ENCODE measurements at places on chromosomes 12 and 14.
A peak's percentile ranks its signal among the peaks of the same experiment; 100 is the strongest.

GRCh38 chr12:65826353-65827171 lies 2.3 kb downstream of the HMGA2 start:
- DNase-seq = no peak

- DNase-seq = no peak
Measured at GRCh38 chr14:93082576-93083001, 33.1 kb downstream of the ITPK1 start.

GRCh38 chr12:7450667-7451066 lies 6.7 kb upstream of the CD163L1 start:
- DNase-seq = no peak

- DNase-seq = no peak
Measured at GRCh38 chr12:98172801-98173200, 342.6 kb upstream of the TMPO start.

DNA sequence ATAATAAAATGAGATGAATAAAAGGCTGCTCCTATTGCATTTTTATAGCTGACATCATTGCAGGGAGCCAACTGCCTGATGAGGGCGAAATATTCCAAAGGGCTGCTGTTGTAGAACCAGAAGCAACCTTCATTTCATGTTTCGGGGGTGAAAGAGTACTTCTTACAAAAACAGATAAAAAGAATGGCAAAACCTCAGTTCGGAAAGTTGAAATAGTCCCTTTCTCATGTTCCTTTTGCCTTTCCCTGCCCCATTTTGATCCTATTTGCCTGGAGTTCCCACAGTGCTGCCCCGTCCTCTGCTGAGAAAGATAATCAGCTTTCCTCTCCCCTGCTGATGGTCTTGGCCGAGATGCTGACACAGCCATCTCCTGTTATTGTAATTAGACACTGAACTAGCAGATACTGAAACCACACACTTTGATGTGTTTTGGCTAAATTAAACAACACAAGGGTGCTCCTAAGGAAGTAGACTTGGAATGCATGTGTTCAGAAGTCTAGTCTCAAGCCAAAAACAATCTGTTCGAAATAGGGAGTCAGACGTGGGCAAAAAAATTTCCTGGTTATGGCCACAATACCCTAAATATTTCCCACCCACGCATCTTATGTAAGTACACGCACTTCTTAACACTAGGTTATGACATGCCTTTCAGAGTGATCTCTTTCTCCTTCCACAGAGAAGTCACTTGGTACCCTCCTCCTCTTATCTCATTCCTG lies 117.2 kb downstream of the PPM1H start:
- no peak for DNase-seq

DNA sequence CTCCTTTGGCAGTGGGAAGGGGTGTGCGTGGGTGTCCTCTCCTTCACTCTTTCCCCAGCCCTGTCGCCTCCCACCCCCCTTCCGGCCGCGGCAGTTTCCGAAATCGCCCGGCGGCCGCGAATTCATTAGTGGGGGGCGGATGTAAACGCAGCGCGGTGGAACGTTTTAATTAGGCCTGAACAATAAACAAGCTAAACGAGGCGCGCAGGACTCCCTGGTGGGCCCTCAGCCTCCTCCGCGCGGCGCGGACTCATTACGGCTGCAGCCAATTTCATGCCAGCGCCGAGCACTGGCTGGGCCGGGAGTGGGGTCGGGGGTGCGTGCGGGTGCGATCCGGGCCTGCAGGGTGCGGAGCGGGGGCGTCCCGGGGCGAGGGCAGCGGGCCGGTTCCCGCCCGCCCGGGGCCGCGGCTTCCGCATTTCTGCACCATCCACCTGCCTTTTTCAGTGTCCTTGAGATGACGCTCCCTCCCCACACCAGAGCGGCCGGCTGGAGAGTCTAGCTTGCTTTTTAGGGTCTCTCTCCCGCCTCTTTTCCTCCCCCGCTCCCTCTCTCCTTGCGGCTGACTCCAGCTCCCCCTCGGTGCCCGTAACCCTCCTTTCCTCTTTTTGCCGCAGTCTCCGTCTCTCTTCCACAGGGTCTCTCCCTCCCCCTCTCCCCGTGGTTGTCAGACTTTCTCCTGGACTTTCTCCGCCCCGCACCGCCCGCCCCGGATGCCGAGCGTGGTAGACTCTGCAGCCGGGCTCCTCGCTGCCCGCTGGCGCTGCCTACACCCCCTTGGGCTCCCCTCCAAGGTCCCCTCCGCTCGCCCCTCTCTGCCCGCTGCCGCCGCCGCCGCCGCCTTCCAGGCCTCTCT lies at the start of gene CISTR:
Gene CISTR (minus strand): TSS at position 644 of the 856 bp plus-strand sequence.
- DNase-seq = no peak

DNA sequence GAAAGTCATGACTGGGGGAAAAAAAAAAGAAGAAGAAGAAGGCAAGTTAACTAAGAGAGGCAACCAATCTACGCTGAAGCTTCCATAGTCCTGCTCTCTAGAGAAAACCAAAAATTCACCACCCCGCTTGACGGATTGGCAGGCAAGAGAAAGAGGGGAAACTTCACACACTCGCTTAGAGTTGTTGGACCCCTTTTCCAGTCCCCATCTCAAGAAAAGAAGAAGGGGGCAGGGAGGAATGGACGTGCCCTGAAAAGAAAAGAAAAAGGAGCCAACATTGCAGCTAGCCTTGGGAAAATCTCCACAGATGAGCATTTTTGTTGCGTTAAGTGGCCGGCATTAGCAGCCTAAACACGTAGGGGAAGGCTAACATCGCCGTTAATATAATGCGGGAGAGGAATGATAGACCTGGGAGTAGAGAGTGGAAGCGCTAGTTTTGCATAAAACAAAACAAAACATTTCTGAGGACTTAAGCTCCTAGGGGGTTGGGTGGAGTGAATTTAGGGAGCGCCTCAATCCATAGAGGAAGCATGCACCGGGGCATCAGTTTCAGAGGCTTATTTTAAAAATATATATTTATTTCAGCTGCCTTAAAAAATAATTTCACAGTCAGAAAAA lies 11.3 kb upstream of the FOXG1 start:
- DNase-seq = no peak

DNA sequence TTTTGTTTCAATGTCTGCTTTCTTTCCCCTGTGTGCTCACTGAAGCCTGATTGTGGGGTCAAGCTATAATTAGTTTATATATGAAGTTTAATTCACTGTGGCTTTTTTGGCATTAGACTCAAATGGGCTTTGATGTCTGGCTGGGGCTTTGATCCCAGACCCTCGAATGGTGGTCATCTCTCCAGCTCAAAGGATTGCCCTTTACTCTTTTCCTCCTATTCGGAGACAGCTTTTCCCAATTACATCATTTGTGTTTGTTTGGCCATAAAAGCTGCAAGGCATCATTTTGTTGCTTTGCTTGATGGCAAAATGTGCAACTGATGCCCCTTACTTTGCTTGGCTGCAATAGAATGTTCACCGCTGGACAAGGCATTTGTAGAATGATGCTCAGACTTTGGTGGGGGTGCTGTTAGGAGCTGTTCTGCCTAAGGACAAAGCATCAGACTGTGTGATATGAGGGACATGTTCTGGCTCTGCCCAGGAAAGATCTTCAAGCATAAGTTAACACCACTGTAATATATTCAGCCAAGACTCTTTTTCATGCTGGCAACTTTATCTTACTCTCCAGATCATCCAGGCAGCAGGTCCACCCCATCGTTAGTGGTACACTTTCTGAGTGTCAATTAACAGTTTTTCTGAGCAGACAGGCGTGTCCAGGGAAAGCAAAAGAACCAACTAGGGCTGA lies 3.2 kb upstream of the DACT1 start:
- no peak for DNase-seq

- DNase-seq = peak; percentile 35
Measured at GRCh38 chr14:20460458-20461224, 593 bp downstream of the PIP4P1 start.

- no peak for DNase-seq
Measured at GRCh38 chr14:66802962-66803361, 295.0 kb downstream of the GPHN start.

- DNase-seq = no peak
Measured at GRCh38 chr14:64873506-64874219, 6.0 kb downstream of the SPTB start.

DNA sequence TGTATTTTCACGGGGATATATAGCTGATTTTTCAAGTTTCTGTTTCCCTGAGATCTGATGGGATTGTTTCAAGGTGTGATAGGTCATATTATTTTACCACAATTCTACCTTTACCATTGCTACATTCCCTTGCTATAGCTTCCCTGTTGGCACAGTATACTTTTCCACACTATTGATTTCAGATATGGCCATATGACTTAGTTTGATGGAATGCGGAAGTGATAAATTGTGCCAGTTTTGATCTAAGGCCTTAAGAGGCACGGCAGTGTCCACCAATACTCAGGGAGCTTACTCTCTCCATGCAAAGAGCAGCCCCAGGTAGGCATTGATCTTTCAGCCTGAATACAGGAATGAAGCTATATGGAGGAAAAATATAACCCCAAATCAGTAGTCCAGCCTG lies 315.7 kb downstream of the SLC16A7 start:
- no peak for DNase-seq

- DNase-seq = no peak
Measured at GRCh38 chr12:120473807-120474615, 4.5 kb upstream of the SRSF9 start.

- DNase-seq = no peak
Measured at GRCh38 chr12:85484387-85484786, 204.4 kb downstream of the ALX1 start.

DNA sequence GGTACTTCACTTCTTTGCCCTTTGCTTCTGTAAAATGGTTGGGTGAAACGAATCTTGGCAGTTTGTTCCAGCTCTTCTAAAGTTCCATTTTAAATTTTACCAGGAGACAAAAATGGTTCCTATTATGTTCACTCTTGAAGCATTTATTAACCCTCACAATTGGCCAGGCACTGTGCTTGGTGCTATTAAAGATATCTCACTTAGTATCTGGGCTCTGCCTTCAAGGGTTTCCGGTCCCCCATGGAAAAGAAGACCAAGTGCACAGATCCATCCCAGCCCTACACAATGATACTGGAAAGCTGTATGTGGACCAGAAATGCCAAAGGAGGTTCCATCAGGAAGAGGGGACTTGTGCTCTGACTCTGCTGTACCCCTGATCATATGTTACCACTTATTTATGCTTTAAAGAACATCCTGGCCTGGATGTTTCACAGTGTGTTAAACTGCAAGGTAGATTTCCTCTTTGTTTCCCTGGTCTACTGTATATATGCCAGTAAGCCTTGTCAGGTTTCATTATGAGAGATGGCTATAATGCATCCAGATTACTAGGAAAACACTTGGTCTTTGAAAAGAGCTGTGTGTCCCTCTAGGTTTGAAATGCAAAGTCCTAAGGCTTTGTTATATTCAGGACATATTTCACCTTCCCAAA lies 154.8 kb downstream of the PRKCH start:
- DNase-seq = no peak

DNA sequence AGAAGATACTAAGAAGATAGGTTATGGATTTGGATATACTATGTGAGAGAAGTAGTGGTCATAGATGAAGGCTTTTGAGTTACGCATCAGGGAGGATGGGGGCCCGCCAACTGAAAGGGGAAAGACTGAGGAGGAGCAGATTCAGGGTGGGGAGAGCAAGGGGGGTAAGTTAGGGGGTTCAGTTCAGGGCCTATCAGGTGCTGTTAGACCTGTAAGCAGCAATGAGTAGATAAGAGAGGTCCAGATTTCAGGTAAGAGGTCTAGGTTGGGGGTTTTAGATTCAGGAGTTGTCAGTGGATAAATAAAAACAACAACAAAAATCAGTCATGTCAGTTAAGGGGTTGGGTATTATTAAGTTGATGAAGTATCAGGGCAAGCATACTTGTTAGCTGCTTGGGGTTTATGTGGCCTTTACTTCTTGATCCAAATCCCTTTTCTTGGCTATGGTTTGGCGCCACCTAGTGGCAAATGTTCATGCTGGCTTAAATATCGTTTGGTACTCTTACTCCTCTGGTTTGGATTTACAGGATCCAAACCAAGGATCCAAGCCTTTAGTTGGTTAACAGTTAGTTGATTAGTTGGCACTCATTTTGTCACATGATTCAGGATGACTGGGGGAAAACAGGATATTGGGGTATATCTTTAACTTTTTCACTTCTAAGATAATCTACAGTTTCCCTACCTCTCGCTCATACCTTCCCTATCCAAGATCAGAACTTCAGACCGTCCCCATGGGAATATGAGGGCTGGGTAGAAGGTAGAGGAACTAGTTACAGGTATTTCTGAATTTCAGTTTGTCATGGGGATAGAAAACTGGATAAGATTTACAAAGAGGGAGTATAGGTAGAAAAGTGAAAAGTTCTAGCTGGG lies 65.1 kb downstream of the PCNX1 start:
- DNase-seq = peak; percentile 83

- no peak for DNase-seq
Measured at GRCh38 chr12:80162177-80162576, 62.8 kb downstream of the OTOGL start.
